GM23248 (cell line): ENCODE measurements at places on chromosomes 5 and 9. TPM values are rescaled to one million over a fixed set of nuclear protein-coding genes. Genes with fewer than 3 reads are reported as not detected.

- H3K27me3 ChIP-seq: no peaks in the 10 kb centered on the region
- peaks cover 14% of the 10 kb centered on the region for H3K36me3 ChIP-seq
- peaks cover 41% of the 10 kb centered on the region for H3K4me1 ChIP-seq
- peak overlapping the region; percentile 15; the same call in 1 of the 2 replicates for H3K27ac ChIP-seq
- peak overlapping the region; percentile 55 for H3K4me3 ChIP-seq
Measured at GRCh38 chr9:122900791-122901190, 4.4 kb downstream of the RC3H2 start.

GRCh38 chr5:154756868-154757813 is 2.0 kb downstream of the LARP1 start:
- H3K4me1 ChIP-seq: peaks cover 51% of the 10 kb centered on the region
- H3K27ac ChIP-seq: peak overlapping the region; percentile 72
- no peaks in the 10 kb centered on the region for H3K27me3 ChIP-seq

DNA sequence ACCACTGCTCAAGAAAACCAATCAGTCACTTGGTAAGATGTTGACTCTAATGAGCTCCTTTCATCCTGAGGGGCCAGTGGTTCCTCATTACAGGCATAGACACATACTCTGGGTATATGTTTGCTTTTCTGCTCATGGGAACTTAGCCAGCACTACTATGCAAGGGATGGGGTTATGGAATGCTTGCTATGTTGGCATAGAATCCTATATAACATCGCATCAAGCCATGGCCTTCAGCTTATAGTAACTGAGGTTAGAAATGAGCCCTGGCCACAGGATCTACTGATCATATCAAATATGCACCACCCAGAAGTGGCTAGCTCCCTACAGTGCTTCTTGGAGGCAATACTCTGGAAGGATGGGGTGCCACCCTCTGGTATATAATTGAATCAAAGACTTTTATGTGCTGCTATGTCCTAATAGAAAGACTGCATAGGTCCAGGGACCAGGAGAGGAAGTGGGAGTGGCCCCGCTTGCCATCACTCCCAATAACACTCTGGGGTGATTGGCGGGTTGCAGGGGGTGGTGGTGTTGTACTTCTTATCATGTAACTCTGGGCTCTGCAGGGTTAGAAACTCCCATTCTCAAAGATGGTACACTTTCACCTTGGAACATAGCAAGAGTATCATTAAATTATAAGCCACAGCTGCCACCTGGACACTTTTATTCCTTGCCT is 70.3 kb downstream of the ZNF366 start:
- peaks cover 18% of the 10 kb centered on the region for H3K4me1 ChIP-seq
- H3K27me3 ChIP-seq: no peaks in the 10 kb centered on the region
- DNase-seq: no peak

DNA sequence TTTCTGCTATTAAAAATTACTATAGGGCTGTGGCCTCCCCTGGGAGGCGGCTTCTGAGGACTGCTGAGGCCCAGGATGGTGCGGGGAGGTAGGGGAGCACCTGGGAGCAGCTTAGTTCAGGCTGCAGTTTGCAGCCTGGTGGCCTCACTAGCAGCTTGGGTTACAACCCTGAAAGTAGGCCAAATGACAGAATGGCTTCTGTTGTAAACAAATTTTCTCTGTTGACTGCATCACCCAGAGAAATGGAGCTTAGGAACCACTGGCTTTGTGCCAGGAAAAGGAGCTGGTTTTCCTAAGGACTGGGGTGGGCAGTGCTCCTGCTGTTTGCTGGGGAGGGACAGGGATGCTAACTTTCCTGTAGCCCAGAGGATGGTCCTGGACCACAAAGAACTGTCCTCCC is 130.3 kb downstream of the ENTREP1 start:
- no peak overlapping the region for H3K27ac ChIP-seq
- H3K36me3 ChIP-seq: no peaks in the 10 kb centered on the region
- H3K27me3 ChIP-seq: no peaks in the 10 kb centered on the region
- DNase-seq: no peak
- H3K4me3 ChIP-seq: no peak overlapping the region

- no peak overlapping the region for H3K4me3 ChIP-seq
- H3K36me3 ChIP-seq: no peaks in the 10 kb centered on the region
- H3K4me1 ChIP-seq: peaks cover under 1% of the 10 kb centered on the region
- no peaks in the 10 kb centered on the region for H3K27me3 ChIP-seq
Measured at GRCh38 chr9:72299017-72299603, 65.9 kb downstream of the ZFAND5 start.

DNA sequence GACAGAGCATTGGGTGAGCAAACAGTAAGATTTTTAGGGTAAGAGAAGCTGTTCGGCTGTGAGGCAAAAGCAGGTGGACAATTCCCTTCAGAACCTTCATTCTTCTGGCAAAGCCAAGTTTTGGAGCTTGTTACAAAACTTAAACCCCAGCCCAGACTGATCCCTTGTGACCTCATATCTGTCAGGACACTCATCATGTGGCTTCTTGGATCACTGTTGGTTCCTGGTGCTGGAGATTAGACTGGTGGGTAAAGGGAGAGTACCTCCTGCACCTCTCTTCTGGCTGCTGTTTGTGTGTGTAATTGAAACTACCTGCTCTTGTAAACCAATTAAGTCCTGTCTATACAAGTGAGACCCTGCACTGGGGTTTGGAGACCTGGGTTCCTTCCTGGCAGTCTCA is 21.0 kb downstream of the LARP1 start:
- no peaks in the 10 kb centered on the region for H3K36me3 ChIP-seq
- no peaks in the 10 kb centered on the region for H3K27me3 ChIP-seq
- H3K4me1 ChIP-seq: peaks cover 34% of the 10 kb centered on the region
- no peak overlapping the region for H3K4me3 ChIP-seq

- DNase-seq: peak; percentile 67
- no peak overlapping the region for H3K27ac ChIP-seq
- H3K4me3 ChIP-seq: peak overlapping the region; percentile 32; the same call in 1 of the 2 replicates
- no peaks in the 10 kb centered on the region for H3K36me3 ChIP-seq
- H3K27me3 ChIP-seq: no peaks in the 10 kb centered on the region
Measured at GRCh38 chr5:112174959-112175594, 244.0 kb downstream of the EPB41L4A start.

- no peak overlapping the region for H3K27ac ChIP-seq
- no peak overlapping the region for H3K4me3 ChIP-seq
- H3K36me3 ChIP-seq: no peaks in the 10 kb centered on the region
- no peaks in the 10 kb centered on the region for H3K4me1 ChIP-seq
- no peak for DNase-seq
Measured at GRCh38 chr9:106104887-106105286, 410.5 kb downstream of the TMEM38B start.

DNA sequence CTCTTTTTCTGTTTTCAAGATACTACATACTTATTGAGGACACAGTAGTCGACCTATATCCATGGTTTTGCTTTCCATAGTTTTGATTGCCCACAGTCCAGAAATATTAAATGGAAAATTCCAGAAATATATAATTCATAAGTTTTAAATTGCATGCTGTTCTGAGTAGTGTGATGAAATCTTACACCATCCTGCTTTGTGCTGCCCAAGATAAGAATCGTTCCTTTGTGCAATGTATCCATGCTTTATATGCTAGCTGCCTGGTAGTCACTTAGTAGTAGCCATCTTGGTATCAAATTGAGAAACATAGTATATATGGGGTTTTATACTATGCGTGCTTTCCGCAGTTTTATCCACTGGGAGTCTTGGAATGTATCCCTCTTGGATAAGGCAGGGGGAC is 59.0 kb downstream of the CWC27 start:
- H3K4me1 ChIP-seq: no peaks in the 10 kb centered on the region; the same call in 1 of the 2 replicates
- no peak for DNase-seq

DNA sequence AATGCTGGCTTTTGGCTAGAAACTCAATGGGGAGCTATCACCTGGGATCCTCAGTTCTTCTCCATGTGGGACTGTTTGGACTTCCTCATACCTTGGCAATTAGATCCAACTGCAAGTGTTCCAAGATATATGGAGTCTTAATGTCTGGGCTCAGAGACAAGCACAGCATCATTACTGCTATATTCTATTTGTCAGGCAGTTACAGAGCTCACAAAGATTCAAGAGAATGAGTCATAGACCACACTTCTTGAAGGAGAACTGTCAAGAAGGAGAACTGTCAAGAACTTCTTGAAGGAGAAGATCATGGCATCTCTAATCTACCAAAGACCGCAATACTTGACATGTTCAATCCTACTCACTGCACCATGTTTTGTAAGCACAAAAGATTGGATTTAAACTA is 106.8 kb upstream of the NREP start:
- peak; percentile 51 for DNase-seq
- no peaks in the 10 kb centered on the region for H3K27me3 ChIP-seq
- peaks cover 37% of the 10 kb centered on the region for H3K4me1 ChIP-seq
- no peak overlapping the region for H3K4me3 ChIP-seq
- H3K36me3 ChIP-seq: no peaks in the 10 kb centered on the region
- H3K27ac ChIP-seq: no peak overlapping the region

DNA sequence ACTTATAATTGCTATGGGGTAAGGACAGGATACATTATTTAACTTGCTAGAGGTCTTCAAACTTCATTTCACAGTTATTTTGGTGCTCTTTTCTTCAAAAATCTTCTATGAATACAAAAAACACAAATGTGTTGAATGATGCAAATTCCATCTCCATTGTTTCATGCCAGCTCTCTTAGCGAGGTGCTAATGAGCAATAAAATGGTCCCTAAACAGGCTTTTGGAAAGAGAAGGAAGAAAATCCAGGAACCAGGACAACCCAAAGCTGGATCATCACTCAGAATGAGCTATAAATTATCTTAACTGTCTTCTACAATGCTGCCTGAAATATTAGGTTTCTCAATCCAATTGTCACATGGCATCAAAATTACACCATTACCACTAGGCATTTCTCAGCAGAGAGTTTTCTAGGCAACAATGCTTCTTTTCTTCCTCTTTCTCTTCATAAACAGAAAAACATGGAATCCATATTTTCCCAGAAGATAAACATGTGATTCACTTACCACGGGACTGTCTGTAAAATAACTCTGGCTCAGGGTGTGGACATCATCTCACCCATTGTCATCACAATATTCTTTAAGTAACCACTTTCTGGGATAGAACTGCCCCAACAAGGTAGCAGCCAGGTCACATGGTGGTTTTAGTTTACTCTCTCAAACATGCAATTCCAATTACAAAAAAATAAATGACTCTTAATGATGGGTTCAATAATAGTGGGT is 249.4 kb downstream of the NPR3 start:
- 0 out of 2 replicates have a peak, but pooled peaks cover 7% of the 10 kb centered on the region for H3K4me1 ChIP-seq
- no peaks in the 10 kb centered on the region for H3K36me3 ChIP-seq
- H3K4me3 ChIP-seq: no peak overlapping the region

DNA sequence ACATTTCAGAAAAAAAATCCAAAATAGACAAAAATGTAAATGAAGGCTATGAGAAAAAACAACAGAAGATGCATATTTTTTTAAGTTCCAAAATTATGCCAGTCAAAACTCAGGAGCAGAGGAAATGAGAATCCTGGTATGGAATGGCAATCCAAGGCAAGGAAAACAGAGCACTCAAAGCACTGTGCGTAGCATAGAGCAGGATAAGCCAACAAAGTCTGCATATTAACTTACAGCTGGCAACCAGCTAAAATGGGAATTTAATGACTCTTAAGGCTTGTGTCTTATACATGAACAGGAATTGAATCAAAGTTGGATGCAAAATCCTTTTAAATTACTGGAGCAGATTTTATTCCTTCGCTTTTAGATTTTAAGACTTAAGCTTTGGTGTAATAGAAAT is 203.5 kb upstream of the DAPK1 start:
- H3K4me1 ChIP-seq: peaks cover 24% of the 10 kb centered on the region
- H3K4me3 ChIP-seq: no peak overlapping the region
- no peaks in the 10 kb centered on the region for H3K27me3 ChIP-seq
- H3K36me3 ChIP-seq: no peaks in the 10 kb centered on the region
- no peak overlapping the region for H3K27ac ChIP-seq
- DNase-seq: no peak

DNA sequence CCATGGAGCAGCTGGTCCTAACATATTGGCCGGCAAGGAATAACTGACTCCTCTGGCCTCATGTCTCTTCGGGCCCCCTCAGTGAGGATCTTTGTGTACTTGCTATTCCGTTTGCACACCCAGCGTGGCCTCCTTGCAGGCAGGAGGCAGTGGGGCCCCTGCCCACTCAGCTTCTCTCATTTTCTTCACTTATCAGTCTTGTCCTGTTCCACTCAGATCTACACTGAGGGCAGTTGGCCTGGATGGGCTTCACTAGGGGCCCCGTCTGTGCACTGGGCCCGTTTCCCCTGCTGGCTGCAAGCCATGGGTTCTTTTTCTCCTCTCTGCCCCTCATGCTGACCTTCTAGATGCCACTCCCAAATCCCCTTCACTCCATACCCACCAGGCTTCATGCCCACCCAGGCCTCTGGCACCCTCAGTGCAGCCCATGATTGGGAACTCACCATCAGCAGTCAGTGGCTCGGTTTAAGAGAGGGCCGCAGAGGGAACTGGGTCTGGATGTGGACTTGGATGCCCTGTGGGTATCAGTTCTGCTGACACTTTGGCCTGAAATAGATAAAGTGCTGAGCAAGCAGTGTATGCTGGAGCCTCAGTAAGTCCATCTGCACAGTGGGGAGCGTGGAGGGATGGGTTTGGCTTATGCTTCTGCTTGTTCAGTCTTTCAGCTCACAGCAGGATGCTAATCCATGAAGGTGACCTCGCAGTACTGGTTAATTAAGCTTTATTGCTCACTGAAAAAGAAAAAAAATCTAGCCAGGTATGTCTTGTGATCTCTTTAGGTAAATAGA is 57.9 kb downstream of the ERBIN start:
- H3K4me3 ChIP-seq: no peak overlapping the region
- H3K36me3 ChIP-seq: peaks cover 10% of the 10 kb centered on the region
- H3K27ac ChIP-seq: no peak overlapping the region
- H3K4me1 ChIP-seq: peaks cover 25% of the 10 kb centered on the region
- H3K27me3 ChIP-seq: no peaks in the 10 kb centered on the region

DNA sequence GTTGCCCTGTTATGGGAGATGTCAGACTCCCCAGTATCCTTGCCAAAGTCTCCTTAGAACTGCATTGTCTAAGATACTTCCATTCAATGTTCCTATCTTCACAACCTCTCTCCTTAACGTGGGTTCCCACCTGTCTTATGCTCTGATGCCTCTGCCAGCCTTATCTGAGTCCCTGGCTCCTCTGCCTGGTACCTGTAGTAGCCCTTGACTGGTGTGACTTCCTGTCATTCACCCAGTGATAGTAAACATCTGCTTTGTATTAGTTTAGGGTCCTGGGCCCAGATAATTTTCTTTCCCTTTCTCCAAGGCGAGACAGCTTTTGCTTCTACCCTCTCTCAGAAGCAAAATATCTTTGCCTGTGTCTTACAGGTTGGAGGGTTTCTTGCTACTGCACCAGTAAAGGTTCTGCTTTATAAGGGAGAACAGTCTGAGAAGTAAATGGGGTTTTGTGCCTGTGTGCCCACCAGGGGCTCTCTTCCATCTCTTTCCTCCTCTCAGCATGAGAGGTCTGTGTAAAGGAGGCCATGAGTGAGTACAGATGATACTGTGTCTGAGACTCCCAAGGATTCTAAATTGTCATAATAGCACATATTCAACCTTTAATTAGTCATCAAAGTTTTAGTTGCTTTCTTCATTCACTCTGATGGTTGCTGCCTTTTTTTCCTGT is 220.8 kb downstream of the PRR16 start:
- no peaks in the 10 kb centered on the region for H3K36me3 ChIP-seq
- no peaks in the 10 kb centered on the region for H3K27me3 ChIP-seq
- no peak overlapping the region for H3K27ac ChIP-seq
- DNase-seq: peak; percentile 47

GRCh38 chr5:3715062-3715461 is 119.4 kb downstream of the IRX1 start:
- no peaks in the 10 kb centered on the region for H3K4me1 ChIP-seq
- no peak for DNase-seq
- H3K27ac ChIP-seq: no peak overlapping the region
- no peaks in the 10 kb centered on the region for H3K36me3 ChIP-seq
- no peak overlapping the region for H3K4me3 ChIP-seq

- H3K4me1 ChIP-seq: peaks cover 16% of the 10 kb centered on the region
- H3K27ac ChIP-seq: no peak overlapping the region
- no peak overlapping the region for H3K4me3 ChIP-seq
- H3K36me3 ChIP-seq: no peaks in the 10 kb centered on the region
- no peaks in the 10 kb centered on the region for H3K27me3 ChIP-seq
Measured at GRCh38 chr5:120400356-120400755, 63.7 kb upstream of the PRR16 start.

The TMOD1 gene
- total RNA-seq: 1.3 TPM in 1 of 2 replicates, not detected in the other

The BAAT gene
- total RNA-seq: not detected in 2 replicates

The CNTNAP3 gene
- not detected in 2 replicates for total RNA-seq
